OCI-LY7 (cell line): ENCODE measurements at places on chromosomes 1 and 21. TPM values are rescaled to one million over a fixed set of nuclear protein-coding genes. Genes with fewer than 3 reads are reported as not detected.

GCSAML gene
- total RNA-seq: not detected in 2 replicates

ZSCAN20 gene
- 3.6 and 3.9 TPM in 2 replicates for total RNA-seq

HES3 gene
- not detected in 2 replicates for total RNA-seq

TDRD10 gene
- not detected in 2 replicates for total RNA-seq

TTC34 gene
- 2.2 TPM in 2 replicates for total RNA-seq

OR2G3 gene
- not detected in 2 replicates for total RNA-seq

TUFT1 gene
- 0.13 TPM in 1 of 2 replicates, not detected in the other for total RNA-seq

GUK1 gene
- total RNA-seq: 131 and 154 TPM in 2 replicates

SPRR2D gene
- total RNA-seq: not detected in 2 replicates

OR2L8 gene
- total RNA-seq: not detected in 2 replicates

LCE1F gene
- not detected in 2 replicates for total RNA-seq

PGLYRP3 gene
- not detected in 2 replicates for total RNA-seq

TIE1 gene
- 0.15 TPM in 1 of 2 replicates, not detected in the other for total RNA-seq

GBP2 gene
- total RNA-seq: not detected in 2 replicates

LCE1A gene
- not detected in 2 replicates for total RNA-seq

GBP3 gene
- total RNA-seq: 0.17 and 0.49 TPM in 2 replicates

DISP3 gene
- total RNA-seq: 0.37 and 0.97 TPM in 2 replicates

PLA2G5 gene
- not detected in 2 replicates for total RNA-seq

KRTAP19-4 gene
- not detected in 2 replicates for total RNA-seq

CLIC6 gene
- total RNA-seq: not detected in 2 replicates

S100A2 gene
- total RNA-seq: 1.4 TPM in 1 of 2 replicates, not detected in the other

XCL1 gene
- not detected in 2 replicates for total RNA-seq

ANKRD65 gene
- not detected in 2 replicates for total RNA-seq

KRTAP7-1 gene
- not detected in 2 replicates for total RNA-seq

IL24 gene
- not detected in 2 replicates for total RNA-seq

SYNC gene
- not detected in 2 replicates for total RNA-seq

RABGAP1L gene
- 158 and 175 TPM in 2 replicates for total RNA-seq

MRAP gene
- not detected in 2 replicates for total RNA-seq

TMEM82 gene
- total RNA-seq: not detected in 2 replicates

KIAA1614 gene
- total RNA-seq: 0.80 TPM in 1 of 2 replicates, not detected in the other

SPATA17 gene
- 0.59 TPM in 1 of 2 replicates, not detected in the other for total RNA-seq

RAB7B gene
- total RNA-seq: not detected in 2 replicates

OR2T11 gene
- 0.13 TPM in 1 of 2 replicates, not detected in the other for total RNA-seq

FMOD gene
- not detected in 2 replicates for total RNA-seq

CSRP1 gene
- 72.2 and 89.8 TPM in 2 replicates for total RNA-seq

AZIN2 gene
- total RNA-seq: 0.27 and 0.94 TPM in 2 replicates

SPRR2A gene
- not detected in 2 replicates for total RNA-seq

KRTAP12-1 gene
- total RNA-seq: not detected in 2 replicates

CYP4A22 gene
- total RNA-seq: not detected in 2 replicates

PLPP3 gene
- 1.7 and 2.4 TPM in 2 replicates for total RNA-seq

SLC16A1 gene
- 60.3 and 67.8 TPM in 2 replicates for total RNA-seq

TADA1 gene
- total RNA-seq: 16.4 and 20.3 TPM in 2 replicates

FAAP20 gene
- 55.4 and 55.7 TPM in 2 replicates for total RNA-seq

SV2A gene
- 1.2 and 1.9 TPM in 2 replicates for total RNA-seq

NIBAN1 gene
- not detected in 2 replicates for total RNA-seq

RNU1-4 gene
- total RNA-seq: 1,721 and 1,968 TPM in 2 replicates

CALML6 gene
- total RNA-seq: 2.4 and 5.1 TPM in 2 replicates

TRIM46 gene
- total RNA-seq: 3.9 and 4.5 TPM in 2 replicates

PAFAH2 gene
- total RNA-seq: 7.3 and 8.7 TPM in 2 replicates

LCE2C gene
- total RNA-seq: not detected in 2 replicates

C4BPB gene
- not detected in 2 replicates for total RNA-seq

ARMH1 gene
- total RNA-seq: 7.9 and 8.9 TPM in 2 replicates

KCNC4 gene
- 17.8 and 18.5 TPM in 2 replicates for total RNA-seq

NFIA gene
- total RNA-seq: 16.4 and 18.8 TPM in 2 replicates

TRAF3IP3 gene
- 46.6 and 53.6 TPM in 2 replicates for total RNA-seq

CYP4X1 gene
- total RNA-seq: not detected in 2 replicates

AMIGO1 gene
- total RNA-seq: 0.15 and 0.17 TPM in 2 replicates

FAM43B gene
- not detected in 2 replicates for total RNA-seq

GSTM3 gene
- not detected in 2 replicates for total RNA-seq
